Activated CD4-positive, alpha-beta T cell treated with anti-CD3 and anti-CD28 coated beads, Interleukin-10, Interleukin-2, amounts not matched to agents 100 ng/mL and 50 ng/mL, durations not matched to agents 16 hours and 8 hours (primary cell): ENCODE measurements at places on chromosomes 11 and 22.

GRCh38 chr11:77088236-77089003 is 14.2 kb upstream of the OMP start:
- DNase-seq = no peak

- no peak for DNase-seq
These were observed 30.6 kb upstream of the TSKU start for GRCh38 chr11:76752321-76753143.

DNA sequence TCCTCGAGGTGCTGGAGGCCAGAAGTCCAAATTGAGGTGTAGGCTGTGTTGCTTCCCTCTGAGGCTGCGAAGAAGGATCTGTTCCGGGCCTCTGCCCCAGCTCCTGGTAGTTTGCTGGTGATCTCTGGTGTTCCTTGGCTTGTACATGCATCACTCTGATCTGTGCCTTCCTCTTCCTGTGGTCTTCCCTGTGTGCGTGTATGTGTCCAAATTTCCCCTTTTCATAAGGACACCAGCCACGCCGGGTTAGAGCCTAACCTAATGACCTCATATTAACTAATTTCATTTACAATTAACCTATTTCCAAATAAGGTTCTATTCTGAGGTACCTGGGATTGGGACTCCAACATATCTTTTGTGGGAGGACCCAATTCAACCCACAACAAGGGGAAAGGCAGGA is 21.5 kb downstream of the RIBC2 start:
- DNase-seq = no peak

DNA sequence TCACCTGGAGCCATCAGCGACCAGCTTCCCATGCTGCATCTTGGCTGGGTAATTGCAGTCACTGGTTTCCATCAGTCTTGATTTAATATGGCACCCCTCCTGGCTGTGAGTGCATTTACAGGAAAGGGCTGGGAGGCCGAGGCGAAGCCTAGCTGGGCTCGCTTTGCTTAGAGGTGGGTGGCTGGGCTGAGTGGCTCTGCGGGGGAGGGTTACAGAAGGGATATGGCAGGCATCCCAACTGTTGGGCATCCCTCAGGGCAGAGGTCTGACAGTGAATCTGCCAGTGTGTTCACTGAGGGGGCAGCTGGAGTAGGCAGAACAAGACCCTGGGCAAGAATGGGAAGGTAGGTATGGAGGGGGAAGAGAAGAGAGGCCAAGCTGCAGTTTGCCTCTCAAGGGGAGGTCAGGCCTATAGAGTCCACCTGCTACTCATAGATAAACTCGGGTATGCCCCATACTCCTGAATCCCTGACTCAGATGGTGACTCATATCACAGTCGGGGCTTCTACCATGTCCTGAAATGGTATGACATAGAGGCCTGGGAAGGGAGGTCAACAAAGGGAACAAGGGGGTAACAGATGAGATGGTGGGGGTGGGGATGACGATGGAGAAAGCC is 77.5 kb upstream of the PHOX2A start:
- no peak for DNase-seq

GRCh38 chr11:117604336-117604995 is 192.6 kb downstream of the DSCAML1 start:
- DNase-seq = no peak

DNA sequence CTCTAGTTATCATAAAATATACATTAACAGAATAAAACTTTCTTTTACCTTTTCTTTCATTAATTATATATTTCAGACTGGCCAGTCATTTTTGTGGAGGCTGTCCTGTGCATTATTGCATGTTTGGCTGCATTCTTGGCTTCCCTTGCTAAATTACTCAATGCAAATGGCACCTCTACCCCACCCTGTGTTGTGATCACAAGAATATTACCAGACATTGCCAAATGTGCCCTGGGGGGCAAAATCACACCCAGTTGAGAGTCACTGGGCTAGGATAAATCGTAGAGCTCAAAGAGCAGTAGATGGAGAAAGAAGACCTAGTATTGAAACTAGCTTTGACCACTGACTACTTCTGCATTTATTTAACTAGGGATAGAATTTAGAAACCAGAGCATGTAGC is 1257.8 kb upstream of the TENM4 start:
- no peak for DNase-seq

GRCh38 chr11:125378571-125378970 is 117.5 kb downstream of the FEZ1 start:
- DNase-seq = no peak

GRCh38 chr22:49193901-49194465 is 633.7 kb downstream of the BRD1 start:
- DNase-seq = no peak

DNA sequence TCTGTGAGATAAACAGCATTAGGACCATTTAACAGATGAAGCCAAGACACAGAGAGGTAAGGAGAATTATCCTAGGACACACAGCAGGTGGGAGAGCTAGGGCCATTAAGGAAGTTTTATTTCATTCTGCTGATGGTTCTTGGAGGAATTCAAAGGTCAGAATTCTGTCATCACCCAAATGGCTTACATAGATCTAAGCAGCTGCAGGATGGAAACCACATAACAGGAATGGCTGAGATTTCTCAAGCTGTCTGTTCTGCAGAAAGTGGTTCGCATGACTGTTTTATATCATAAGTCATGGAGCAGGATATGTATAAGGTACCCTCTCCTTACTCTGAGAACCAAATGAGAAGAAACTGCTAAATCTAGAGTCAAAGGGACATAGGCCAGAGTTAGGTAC is 163.2 kb upstream of the NARS2 start:
- no peak for DNase-seq

- DNase-seq = no peak
These were observed 14.5 kb upstream of the POU2AF1 start for GRCh38 chr11:111393585-111393984.

- DNase-seq = no peak
These were observed 4.4 kb downstream of the PNPLA5 start for GRCh38 chr22:43887391-43887790.

DNA sequence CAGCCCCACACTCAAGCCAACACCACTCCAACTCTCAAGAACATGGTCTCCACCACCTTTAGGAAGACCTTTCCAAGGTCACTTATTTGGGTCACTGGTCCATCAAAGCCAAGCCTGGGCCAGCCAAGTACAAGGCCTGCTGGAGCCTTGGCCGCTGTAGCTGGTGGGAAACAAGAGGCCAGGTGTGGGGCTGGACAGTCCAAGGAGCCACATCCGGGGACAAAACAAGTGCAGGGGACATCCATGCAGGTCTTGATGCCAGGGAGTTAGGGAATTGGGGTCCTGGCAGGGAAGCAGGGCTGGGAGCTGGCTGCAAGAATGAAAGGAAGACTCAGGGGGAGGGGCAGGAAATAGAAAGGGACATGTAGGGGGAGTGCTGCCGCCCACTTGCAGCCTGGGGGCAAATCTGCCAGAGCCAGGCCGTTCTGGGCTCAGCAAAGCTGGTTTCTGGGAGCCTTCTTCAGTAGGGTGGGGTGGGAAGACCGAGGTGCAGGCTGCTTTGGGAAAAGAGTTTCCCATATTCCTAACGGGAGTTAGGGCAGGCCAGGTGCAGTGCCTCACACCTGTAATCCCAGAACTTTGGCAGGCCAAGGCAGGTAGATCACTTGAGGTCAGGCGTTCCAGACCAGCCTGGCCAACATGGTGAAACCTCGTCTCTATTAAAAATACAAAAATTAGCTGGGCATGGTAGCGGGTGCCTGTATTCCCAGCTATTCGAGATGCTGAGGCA is 69.5 kb upstream of the ATXN10 start:
- DNase-seq = no peak

DNA sequence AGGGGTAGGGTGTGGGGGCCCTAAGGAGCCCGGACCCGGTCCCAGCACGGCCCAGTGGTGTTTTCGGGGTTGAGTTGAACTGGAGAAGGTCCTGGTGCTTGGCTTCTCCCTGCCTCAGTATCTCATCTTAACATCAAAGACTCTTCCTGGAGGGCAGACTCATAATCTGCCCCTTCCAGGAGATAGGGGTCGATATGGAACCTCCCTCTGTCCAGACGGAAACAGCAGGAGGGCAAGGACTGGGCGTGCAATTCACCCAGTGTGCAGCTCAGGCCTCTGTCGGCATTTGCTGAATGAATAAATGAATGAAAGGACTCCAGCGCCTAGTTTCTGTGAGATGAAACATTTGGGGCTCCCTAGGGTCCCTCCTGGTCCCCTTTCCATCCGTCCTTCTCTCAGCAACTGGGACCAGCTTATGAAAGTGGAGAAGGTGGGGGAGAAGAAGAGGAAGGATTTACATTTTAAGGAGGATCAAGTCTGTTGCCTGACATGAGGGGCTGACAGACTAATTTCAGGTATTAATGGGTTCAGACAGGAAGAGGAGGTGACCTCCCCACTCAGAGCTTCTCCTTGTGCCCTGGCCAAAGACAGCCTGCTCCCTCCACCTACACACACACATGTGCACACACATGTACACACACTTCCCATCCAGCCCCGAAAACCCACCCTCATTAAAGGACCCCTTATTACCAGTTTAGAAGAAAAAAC is 1.1 kb upstream of the SHISA8 start:
- no peak for DNase-seq

DNA sequence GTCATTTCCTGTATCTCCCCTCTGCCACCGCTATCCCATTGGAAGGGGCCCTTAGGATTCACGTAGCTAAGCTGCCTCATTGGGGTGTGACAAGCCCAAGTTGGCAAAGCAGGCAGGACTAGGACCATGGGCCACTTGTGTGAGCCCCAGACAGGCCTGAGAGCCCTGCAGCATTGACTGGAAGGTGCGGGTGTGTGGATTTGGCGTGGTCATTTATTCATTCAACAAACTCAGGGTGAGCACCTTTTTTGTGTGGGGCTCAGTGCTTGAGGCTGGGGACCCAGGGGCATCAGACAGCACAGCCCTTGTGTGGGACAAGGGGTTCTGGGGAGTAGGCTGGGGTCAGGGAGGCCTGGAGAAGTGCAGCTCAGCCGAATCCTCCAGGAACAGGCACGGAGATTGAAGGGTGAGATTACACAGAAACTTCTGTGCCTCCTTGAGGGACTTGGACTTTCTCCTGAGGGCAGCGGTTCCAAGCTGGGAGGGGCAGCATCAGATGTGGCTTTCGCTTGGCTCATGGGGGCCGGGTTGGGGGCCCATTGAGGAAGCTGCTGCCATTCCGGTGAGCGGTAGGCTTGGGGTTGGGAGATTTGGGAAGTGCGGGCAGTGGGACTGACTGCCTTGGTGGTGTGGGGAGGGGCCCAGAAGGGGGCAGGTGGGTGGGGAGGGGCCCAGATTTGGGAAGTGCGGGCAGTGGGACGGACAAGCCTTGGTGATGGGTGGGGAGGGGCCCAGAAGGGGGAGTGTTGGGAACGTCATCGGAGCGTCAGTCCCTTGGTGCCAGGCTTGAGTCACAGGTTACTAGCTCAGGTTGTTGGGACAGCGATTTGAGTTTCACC is 11.9 kb downstream of the MGAT3 start:
- no peak for DNase-seq

- DNase-seq = peak; percentile 69
These were observed 20.9 kb downstream of the NCF4 start for GRCh38 chr22:36881504-36882245.

- DNase-seq = no peak
These were observed 382 bp downstream of the IMMP1L start for GRCh38 chr11:31509051-31509428.

- DNase-seq = no peak
These were observed 37.6 kb downstream of the CLDN25 start for GRCh38 chr11:113817162-113817561.

DNA sequence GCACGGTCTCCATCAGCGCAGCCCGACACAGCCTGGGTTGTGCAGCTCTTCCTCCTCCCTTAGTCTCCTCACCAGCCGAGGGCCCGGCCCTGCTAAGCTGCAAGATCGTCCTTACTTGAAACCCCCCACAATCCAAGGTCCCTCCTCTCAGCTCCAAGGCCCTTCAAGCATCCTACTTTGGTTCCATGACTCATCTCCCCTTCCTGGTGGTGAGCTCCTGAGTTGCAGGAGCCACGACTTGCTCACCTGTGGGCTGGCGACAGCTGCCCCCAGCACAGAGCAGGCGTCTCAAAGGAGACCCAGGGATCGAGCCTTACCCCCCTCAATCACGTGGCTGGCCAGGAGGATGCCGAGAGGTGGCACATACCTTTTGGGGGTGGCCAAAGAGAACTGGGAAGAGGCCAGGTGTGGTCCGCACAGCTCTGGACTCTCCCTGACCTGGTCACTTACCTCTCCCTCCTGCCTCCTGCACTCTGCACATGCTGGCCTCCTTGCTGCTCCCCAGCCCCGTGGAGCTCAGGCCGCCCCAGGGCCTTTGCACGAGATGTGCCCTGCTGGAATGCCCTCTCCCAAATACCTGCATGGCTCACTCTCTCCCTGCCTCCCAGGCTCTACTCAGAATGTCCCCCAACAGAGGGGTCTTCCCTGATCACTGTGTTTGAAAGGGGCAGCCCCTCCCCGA is 35.2 kb upstream of the FADD start:
- no peak for DNase-seq

DNA sequence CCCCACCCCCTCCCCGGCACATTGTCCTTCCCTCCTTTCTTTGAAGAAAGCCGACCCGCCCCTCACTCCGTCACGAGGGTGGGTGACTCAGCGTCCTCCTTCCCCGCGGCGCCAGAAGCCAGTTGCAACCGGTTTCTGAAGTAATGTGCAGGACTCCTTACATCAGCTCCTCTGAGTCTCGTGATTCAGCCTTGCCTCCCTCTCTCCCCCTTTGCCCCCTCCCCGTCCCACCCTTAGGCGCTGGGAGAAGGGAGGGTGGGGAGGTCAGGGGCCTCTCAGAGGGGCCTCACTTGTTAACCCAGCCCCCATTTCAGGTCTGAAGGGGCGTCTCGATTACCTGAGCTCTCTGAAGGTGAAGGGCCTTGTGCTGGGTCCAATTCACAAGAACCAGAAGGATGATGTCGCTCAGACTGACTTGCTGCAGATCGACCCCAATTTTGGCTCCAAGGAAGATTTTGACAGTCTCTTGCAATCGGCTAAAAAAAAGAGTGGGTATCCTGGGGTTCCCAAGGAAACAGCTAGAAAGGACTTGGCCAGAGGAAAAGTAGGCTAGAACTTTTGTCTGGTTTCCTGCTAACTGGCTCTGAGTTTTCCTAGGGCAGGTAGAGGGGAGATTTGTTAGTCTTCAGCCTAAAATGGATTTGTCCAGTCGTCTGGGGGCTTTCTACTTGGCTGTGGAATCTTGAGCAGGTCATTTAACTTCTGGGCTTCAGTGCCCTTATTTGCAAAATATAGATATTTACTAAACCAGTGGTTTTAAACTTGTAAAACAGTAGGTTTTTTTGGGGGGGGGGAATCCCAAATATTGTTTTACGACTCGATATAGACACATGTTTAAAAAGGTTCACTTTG is 1.1 kb downstream of the SLC3A2 start:
- peak; percentile 97 for DNase-seq

DNA sequence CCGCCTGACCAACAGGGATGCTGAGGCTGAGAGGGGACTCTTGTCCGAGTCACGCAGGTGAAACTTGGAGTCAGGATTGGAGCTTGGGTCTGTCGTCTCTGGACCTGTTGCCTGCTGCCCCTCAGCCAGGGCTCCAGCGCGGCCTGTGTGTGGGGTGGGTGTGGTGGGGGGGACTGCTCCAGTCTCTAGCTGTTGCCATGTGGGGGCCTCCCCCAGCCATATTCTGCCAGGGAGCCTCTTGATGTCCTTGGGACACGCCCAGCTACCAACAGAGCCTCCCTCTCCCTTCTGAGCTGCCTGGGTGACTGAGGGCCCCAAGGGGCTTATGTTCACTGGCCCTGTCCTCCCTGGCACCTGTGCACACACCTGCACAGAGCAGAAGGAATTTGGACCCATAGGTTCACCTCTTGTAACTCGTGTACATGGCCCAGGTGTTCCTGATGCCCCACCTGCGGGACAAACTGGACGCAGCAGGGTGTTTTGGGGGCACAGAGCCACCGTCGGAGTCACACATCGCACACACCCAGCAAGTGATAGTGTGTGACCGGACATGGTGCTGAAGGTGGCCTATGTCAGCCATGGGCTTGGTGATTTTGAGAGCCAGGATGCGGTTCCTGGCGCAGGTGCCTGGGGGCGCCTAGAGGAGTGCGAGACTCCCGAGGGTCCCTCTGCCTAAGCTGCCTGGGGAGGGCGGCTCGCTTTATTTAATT is 252.3 kb downstream of the TBC1D22A start:
- no peak for DNase-seq
